Erythroblast (primary cell): ENCODE measurements at places on chromosomes 5 and 9.
A peak's percentile ranks its signal among the peaks of the same experiment; 100 is the strongest.

- DNase-seq = no peak
These were observed 39.1 kb upstream of the UNC5A start for GRCh38 chr5:176771102-176771845.

GRCh38 chr5:172454358-172455086, at the start of gene SH3PXD2B:
Gene SH3PXD2B, minus strand, starts transcription at chr5:172454525. Its CDS starts 173 bp downstream, at chr5:172454352.
- peak; percentile 18 for DNase-seq

DNA sequence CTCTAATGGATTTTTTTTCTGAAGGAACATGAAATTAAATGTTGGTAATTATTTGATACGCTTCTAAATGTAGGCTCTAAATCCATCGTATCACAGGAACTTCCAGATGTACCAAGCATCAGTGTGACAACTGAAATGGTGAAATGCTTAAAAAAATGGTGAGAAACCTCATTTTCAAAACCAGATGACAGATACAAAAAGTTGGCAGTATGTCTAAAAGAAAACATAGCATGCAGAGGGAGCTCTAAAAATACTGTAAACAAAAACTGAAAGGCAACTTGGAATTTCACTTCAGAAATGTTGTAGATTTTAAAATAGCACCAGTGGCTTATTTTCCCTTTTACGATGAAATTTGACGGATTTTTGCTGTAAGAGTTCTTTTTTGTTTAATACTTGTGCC, 1043.6 kb upstream of the WWC1 start:
- no peak for DNase-seq

DNA sequence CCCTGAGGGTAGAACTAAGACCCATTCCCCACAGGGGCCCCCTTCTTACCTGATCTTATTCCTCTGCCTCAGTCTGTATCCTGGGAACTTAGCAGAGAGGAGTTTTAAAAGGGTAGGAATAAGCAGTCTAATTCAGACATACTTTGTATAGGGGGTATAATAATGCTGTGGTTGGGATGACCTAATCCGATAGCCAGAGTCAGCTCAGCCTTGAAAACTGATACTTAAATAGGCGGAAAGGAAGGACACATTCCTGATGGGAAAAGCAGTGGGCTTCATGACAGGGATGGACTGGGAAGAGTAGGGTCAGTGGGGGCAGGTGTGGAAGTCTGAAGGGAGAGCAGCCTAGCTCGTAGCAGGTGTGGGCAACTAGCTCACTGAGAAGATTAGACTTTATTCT, 52.2 kb upstream of the TESK1 start:
- DNase-seq = no peak

DNA sequence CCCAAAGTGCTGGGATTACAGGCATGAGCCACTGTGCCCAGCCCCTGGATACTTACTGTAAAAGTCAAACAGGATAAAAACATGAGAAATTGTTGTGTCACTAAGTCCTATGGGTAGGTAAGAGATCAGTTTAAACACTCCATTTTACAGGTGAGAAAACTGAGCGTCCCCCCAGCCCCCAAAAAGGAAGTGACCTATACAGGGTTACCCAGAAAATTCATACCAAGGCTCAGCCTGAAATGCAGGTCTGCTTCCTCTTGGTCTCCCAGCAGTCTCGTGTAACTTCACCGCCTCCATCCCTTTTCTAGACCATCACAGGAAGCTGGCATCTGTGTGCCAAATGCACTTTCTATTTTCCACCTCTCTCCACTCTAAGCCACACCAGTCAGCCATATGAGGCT, 57.2 kb downstream of the TMOD1 start:
- DNase-seq = no peak

DNA sequence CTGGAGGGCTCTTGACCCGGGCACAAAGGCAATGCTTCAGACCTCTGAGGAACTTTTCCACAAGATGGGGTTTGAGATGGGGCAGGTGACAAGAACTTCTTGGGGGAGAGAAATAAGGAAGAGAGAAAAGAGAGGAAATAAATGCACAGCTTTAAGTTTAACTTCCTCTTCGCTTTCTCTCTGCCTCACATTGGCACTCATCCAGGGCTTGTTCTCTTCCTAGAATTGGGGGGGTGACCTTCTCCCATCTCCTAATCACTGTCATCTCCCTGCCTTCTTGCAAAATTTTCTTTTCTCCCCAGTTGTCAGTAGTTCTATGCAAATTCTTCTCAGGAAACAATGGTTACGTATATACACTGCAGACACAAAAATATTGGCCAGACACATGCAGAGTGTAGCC, 19.1 kb upstream of the ADCY2 start:
- no peak for DNase-seq

GRCh38 chr9:38067859-38068681, 957 bp downstream of the SHB start:
- peak; percentile 33 for DNase-seq

GRCh38 chr5:177332031-177332895, 19.2 kb downstream of the LMAN2 start:
- DNase-seq = no peak

GRCh38 chr5:163695830-163696578, 190.6 kb downstream of the MAT2B start:
- DNase-seq = peak; percentile 3

DNA sequence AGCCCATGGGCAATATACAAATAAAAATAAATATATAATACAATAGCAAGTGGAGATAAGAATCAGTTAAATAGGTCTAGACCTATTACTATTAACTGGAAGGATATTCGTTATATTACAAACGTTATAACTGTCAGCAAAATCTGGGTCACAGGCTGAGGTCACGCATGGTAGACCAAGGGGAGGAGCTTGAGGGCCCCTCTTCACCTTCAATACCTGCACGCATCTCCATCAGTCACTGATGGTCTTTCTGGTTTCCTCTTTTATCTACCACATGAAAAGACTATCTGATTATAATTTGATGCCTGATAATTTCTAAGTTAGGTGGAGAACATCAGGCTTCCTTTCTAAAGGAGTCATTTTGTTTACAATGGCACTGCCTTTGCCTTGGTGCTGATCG, 43.2 kb downstream of the MAT2B start:
- no peak for DNase-seq

GRCh38 chr5:53027913-53028312, 38.8 kb downstream of the ITGA2 start:
- DNase-seq = no peak

GRCh38 chr5:137665678-137666460, 70.0 kb downstream of the KLHL3 start:
- no peak for DNase-seq

DNA sequence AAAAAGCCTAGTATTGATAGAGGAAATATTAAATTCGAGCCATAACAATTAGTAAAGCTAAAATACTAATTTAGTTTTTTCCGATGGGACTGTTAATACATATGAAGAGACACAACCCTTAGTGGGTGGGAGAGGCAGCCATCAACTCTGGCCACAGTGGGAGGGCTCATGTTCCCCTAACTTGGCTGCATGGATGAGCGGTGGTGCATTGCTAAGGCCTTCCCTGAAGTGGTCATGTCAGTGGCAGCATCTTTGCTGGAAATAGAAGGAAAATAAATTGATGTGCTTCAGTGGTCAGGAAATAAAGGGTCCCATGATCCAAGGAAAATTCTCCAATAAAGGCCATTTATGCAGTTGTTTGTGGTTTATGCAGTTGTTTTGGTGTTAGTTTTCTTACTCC, 33.9 kb upstream of the F2RL2 start:
- DNase-seq = no peak

GRCh38 chr9:97907632-97908031, 14.7 kb downstream of the TRMO start:
- DNase-seq = no peak

DNA sequence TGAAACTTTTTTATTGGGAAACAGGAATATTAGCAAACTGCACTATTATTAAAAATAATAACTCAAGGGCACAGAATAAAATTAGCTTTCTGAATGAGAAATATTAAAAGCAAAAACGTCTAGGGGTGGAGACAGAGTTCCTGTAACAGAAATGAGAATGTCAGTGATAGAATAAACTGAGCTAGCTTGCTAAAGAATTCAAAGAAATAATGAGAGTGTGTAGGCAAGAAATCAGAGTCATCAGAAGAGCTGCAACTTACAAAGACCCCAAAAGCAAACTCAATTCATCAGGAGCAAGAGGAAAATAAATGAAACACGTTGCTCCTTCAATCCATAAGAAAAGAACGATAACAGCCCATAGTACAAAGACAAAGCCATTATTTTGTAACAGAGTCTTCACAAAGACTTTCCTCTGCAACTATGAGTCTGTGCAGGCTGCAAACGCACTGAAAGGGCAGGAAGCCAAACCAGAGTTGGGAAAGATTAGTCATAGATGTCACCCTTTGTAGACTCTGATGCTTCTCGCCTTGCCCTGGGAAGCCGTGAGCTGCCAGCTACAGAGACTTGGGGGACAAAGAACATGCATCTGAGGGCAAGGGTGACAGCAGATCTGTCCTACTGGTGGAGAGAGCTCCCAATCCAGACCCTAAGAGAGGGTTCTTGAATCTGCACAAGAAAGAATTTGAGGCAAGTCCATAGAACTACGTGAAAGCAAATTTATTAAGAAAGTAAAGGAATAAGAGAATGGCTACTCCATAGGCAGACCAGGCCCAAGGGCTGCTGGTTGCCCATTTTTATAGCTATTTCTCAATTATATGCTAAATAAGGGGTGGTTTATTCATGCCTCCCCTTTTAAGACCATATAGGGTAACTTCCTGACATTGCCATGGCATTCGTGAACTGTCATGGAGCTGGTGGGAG, 40.8 kb downstream of the SHC3 start:
- no peak for DNase-seq

DNA sequence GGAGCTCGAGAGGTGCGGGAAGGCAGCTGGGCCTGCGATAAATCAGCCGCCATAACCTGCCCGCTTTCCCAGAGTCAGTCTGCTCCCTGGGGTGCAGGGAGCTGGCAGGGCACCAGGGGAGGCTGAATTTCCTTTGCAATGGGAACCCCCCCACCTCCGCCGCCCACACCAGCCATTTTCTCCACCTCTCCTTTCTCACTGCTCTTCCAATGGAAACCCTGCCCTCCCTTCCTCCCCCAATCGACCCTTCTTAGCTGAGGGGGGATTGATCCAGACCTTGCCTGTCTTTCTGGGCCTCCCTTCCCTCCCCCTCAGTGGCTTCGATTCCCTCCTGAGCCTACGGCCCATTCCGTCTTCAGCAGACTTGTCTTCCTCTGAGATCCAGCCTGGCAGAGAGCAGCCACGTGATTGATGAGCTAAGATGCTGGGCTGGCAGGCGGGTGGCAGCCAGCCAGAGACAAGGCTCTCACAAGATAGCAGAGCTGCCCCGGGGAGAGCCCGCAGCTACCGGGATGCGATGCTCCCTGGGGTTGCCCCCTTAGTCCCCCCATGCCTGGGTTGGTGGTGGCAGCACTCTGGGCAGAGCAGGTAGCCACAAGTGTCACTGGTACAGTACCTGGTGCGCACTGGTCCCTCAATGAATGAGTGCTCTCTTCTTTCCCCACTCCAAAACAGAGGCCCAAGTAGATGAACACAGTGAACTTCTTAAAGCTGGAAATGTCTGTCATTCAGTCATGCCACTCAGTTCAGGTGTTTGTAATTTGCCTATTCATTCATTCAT, 53.7 kb upstream of the FABP6 start:
- no peak for DNase-seq

DNA sequence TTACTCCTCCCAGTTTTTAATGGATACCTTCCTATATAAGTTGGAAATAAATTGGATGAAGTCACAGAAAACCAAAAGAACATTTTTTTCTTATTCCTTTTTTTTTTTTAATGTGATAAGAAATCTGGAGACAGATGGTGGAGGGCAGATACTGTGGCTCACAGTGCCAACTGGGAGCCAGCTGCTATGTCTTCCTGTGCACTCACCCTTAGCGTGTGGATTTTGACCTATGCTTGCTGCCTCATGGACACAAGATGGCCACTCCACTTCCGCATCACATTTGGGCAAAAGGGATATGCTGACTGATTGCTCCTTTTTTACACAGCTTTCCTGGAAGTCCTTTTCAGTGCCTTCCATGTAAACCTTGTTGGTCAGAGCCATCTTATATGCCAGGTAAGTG, 342.6 kb downstream of the MAN2A1 start:
- no peak for DNase-seq

DNA sequence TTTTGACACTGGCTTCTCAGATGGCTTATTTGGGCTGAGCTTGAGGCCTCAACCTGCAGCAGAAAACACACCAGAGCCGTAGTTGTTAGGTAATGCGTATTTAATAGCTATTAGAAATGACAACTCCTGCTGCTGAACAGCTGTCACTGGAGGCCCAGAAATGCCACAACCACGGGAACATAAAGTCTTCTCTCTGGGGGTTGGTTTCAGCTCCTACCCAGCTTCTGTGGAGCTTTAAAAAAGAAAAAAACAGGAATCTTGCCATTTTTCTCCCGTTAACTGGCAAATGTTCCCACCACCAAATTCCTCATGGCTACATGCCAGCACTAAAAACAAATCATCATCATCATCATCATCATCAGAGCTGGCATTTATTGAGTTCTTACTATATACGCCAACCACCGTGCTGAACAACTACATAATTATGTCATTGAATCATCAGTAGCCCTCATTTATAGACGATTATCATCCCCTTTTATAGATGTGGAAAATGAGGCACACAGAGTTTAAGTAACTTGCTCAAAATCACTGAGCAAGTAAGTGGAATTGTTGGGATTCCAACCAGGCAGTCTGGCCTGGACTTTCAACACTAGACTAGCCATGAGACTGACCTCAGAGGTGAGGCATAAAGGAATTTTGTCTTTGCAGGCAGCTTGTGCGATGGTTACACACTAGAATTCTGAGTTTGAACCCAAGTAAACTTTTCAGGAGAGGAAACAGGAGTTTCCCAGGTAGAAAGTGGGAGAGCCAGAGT, 185.3 kb upstream of the WWC1 start:
- DNase-seq = no peak

- no peak for DNase-seq
These were observed 94.0 kb downstream of the SMARCA2 start for GRCh38 chr9:2109069-2109650.

GRCh38 chr5:139642891-139643871, 5.0 kb upstream of the CXXC5 start:
- DNase-seq = peak; percentile 32

GRCh38 chr5:96930058-96930457, 5.8 kb upstream of the LNPEP start:
- peak; percentile 83 for DNase-seq

DNA sequence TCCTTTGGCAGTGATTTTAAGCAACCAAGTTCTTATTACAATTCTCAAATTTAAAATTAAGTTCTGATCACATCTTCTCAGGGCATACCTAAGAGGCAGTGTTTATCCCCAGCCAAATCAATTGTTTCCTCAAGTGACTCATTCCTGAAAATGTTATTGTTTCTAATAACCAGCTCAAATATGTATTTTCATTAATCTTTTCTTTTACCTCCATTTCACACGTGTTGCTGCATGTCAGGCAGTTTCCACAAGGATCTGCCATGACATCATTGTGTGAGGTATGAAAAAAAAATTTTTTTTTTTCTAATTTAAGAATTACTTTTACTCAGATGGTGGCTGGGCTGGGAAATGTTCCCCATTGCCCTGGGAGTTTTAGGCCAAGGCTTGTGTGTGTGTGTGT, 113.0 kb upstream of the NTRK2 start:
- no peak for DNase-seq

DNA sequence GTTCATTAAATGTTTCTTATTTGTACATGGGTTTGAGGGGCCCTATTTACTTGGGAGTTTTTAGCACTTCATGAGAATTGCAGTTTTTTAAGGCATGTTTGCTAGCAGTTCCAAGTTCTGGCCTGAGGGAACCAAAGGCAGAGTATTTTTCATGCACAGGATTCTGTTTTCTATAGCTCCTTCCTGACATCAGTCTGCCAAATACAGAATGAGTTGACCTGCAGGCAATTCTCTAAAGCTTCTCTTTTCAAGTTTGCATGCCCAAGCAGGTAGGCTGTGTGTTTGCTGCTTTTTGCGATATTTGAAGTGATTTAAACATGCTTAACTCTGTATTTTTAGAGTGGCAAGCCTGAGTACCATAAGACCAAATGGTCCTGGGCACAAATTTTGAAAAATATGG, 75.8 kb downstream of the AOPEP start:
- no peak for DNase-seq
